ENCODE measurements at places on chromosomes 6 and 20. TPM values are rescaled to one million over a fixed set of nuclear protein-coding genes. Genes with fewer than 3 reads are reported as not detected.

DNA sequence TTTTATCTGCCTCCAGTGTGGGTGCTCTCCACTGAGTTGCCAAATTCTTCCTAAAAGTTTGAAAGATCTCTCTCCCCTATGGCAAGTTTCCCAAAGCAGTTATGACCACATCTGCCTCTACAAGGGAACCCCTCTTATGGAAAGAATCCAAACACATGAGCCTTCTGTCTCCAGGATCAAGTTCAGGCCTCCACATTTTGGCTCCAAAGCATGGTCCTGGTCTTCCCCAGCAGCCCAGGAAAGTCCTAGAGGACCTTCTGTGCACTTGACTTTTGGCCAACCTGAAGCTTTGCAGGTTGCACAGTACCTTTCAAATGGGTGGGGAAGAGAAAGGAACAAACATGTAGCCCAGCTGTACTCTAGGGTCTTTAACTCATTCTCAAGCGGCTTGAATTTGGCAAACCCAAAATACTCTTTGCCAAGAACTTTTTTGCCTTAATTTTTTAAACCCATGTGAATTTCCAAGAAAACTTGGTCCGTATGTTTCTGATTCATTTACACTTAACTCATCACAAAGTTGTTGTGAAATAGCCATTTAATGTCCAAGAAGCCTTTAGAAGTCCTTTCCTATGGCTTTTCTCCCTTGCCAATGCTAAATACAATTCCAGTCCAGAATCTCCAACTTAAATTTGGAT lies 240.1 kb upstream of the TBX18 start:
- DNase-seq, result no peak

DNA sequence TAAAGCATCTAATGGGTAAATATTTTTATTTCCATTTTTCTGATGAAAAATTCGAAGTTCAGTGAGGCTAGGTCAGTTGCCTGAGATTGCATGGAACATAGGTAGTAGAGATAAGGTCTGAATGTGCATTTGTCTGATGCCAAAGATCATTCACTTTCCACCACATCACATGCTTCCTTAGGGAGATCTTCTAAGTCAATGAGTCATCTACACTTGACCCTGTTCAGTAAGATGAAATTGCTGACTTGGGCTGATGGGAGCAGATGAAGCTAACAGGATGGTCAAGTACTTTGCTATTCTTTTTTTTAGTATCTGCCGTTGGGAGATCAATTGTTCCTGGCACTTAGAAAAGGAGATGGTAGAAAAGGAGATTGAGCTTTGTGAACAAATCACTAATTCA lies 511.3 kb downstream of the PHF3 start:
- no peak for DNase-seq

GRCh38 chr20:40104959-40105358 lies 584.1 kb downstream of the MAFB start:
- no peak for DNase-seq

GRCh38 chr6:34476921-34477320 lies 11.0 kb downstream of the PACSIN1 start:
- DNase-seq, result no peak

- DNase-seq, result no peak
Observed at GRCh38 chr6:122758927-122759334, 20.6 kb upstream of the FABP7 start.

- DNase-seq, result peak; percentile 46
Observed at GRCh38 chr20:59148701-59149493, 14.7 kb upstream of the ZNF831 start.

GRCh38 chr6:107778265-107778664 lies 45.8 kb downstream of the SCML4 start:
- no peak for DNase-seq

GRCh38 chr20:38961530-38962043 lies 557 bp upstream of the DHX35 start:
- DNase-seq, result no peak

GRCh38 chr6:131169613-131170012 lies 34.3 kb downstream of the AKAP7 start:
- DNase-seq, result no peak

- no peak for DNase-seq
Observed at GRCh38 chr6:42401613-42401951, 50.1 kb downstream of the TRERF1 start.

DNA sequence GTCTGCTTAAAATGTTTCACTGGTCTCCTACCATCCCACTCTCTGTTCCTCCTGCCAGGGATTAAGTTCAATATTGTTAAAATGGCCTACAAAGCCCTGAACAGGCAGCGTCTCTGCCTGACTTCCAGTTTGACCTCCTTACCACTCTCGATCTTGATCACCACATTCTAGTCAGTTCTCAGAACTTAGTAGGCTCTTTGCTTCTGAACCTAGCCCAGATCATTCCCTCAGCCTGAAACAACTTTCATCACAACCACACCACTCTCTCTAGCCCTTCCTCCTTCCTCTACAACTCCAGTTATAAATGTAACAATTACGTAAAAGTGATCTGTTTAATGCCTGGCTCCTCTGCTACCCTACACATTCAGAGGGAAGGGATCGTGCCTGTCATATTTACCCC lies 53.3 kb downstream of the ATG5 start:
- DNase-seq, result no peak

DNA sequence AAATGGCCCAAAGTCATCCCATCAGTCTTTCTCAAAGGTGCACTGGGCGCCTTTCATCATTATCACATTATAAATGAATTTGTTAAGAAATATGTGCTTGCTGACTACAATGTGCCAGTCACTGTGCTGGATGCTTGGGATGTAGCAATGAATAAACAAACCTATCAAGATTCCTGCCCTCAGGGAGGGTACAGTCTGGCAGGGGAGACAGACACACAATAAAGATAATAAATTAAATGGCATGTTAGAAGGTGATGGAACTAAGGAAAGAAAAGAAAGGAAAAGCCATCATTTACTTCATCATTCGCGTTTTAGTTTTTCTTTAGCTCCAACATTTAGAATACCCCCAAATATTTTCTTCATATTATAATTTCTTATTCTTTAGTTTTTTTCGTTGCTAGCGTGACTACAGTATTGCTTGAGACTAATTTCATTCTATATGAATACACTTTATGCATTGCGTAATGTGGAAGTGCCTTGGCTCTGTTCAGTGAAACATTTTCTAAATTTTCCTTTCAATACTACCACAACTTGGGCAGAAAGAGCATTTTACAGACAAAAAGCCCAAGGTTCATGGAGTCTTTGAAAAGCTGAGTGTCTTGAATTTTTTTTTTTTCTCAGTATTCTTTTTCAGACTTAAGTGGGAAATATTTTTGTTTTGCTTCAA lies 48.7 kb upstream of the CITED2 start:
- no peak for DNase-seq

DNA sequence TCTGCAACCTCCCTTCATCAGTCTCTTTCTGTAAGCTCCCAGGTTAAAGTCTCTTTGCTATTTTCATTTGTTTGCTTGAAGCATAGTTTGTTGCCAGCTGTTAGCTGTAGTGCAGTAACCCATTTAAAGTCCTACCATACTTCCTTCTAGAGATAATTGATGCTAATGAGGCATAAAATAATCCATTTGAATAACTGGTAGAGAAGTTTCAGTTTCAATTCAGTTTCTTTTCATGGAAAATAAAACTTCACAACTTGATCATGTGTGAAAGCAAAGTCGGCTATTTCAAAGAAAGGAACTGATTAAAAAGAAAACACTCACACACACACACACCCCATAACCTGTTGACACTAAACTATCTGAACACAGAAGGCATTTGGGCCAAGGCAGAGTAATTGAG lies 68.5 kb upstream of the TENT5A start:
- no peak for DNase-seq

- no peak for DNase-seq
Observed at GRCh38 chr6:169048185-169048864, 205.3 kb downstream of the THBS2 start.

DNA sequence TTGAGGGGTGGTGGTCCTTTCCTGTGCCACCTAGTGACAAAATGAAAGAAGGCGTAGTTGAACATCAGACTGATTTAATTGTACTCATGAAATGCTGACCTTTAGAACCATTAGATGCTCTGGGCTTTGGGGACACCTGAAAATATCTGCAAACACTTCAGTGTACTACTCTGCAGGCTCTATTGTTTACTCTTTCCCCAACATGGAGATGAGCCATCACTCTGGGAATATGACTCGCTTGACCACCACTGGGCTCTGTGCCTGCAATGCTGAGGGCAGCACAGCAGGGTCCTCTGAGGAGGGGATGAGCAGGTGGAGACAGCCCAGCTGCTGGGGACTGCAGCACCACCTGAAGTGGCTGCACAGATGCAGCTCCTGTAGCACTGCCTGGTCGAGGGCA lies 74.8 kb upstream of the SLC24A3 start:
- no peak for DNase-seq

DNA sequence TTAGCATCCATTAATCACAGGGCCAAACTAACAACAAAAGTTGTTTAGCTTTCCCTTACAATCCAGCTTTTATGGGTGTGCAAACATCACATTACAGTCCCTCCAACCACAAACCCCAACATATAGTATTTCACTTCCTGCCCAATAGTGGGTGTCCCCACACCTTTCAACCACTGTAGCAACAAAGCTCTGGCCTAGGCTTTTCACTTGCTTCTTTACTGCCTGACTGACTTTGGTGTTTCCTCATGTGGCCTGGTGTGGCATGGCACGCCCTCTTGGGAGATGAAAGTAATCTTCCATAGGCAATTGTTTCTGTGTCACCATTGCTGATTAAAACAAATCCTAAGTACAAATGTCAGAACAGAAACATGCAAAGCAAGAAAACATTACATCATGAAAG lies 46.3 kb downstream of the MCM8 start:
- DNase-seq, result no peak

- no peak for DNase-seq
Observed at GRCh38 chr6:65545920-65546319, 161.1 kb downstream of the EYS start.

- no peak for DNase-seq
Observed at GRCh38 chr6:37845026-37845911, 25.7 kb downstream of the ZFAND3 start.

GRCh38 chr6:47247227-47247797 lies 62.4 kb downstream of the TNFRSF21 start:
- no peak for DNase-seq

DNA sequence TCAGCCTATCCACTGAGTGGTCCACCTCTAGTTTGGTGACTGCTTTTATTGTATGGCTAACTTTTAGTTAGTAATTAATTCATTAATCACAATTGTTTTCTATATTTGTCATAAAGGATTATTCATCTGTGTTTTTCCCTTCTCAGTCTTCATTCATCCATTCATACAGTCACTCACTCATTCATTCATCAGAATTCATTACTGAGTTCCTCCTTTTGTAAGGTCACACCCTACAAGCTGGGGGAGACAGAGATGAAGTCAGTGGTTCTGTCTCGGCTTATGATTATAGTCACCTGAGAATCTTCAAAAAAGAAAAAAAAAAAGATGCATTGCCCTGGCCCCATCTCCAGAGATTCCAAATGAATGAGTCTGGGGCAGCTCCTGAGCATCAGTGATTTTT lies 257.1 kb downstream of the ADGB start:
- no peak for DNase-seq

GRCh38 chr20:51640743-51641142 lies 98.2 kb upstream of the NFATC2 start:
- DNase-seq, result no peak

DNA sequence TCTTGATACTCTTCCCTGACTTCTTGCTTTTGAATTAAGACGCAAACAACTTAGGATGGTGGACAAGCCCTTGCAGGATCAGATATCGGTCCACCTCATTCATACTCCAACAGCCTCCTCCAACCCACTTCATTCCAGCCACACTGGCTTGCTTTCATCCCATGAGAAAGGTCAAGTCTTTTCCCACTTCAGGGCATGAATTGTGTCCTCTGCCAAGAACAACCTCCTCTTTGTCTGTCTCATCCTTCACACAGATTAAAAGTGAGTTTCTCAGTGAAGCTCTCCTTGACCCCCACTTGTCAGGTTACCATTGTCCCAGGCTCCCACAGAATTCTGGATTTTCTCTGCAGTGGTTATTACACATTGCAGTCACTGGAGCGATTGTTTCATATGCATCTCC lies 91.8 kb upstream of the TGM3 start:
- DNase-seq, result no peak

DNA sequence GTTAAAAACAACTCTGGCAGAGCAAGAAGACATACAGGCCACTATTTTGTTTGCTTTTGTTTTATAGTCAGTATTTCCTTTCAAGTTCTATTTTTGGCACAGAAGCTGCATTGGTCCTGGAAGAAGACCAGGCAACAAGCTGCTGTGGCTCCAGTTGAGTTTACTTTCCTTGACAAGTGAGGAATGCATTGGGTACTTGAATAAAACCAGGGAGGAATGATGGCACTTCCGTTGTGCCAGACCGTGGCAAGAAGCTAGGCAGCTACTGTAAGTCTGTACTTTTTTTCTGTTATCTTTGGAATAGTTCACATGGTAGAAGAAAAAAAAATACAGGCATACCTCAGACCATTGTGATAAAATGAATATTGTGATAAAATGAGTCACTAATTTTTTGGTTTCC lies 66.3 kb downstream of the NCOA3 start:
- DNase-seq, result no peak

DNA sequence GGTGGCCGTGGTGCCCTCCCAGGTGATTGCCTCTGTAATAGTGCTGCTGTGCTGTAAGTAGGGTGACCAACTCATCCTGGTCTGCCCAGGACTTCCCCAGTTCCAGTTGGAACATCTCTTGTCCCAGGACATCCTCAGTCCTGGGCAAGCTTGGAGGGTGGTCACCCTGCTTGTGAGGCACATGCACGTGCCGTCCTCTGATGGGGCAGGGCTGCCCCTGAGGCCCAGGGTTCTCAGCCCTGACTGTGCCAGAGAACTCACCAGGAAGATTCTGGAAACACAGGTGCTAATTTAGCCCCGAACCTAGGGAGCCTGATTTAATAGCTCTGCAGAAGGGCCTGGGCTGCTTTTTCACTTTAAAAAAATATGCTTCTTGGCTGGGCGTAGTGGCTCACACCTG lies 120.9 kb upstream of the PHACTR3 start:
- no peak for DNase-seq

GRCh38 chr20:9441948-9442347 lies 72.4 kb upstream of the LAMP5 start:
- no peak for DNase-seq

- DNase-seq, result no peak
Observed at GRCh38 chr6:148182378-148182777, 160.3 kb upstream of the SASH1 start.

DNA sequence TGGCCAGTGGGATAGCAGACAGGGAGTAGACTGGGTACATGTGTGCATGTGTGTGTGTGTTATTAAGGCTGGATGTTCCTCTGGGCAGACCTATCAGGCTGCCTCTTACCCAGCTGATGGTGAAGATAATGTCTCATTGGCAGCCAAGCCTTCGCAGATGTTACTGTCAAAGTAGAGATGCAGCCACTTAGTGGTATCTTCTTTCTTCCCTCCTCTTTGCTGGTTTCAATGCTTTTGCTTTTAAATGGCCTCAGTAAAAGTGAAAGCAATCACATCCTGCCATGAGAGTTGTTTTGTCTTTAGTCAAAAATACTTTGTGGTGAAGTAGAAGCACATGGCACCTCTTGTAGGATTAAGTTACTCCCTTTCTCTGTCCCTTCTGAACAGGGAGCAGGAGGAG lies 57.5 kb downstream of the SNRNP48 start:
- no peak for DNase-seq

NOX3 gene
- total RNA-seq, result not detected

PCK1 gene
- 4.4 TPM for total RNA-seq

POU5F1 gene
- total RNA-seq, result 0.51 TPM

PPIL6 gene
- 4.5 TPM for total RNA-seq

OPRL1 gene
- total RNA-seq, result 0.49 TPM

CBLN4 gene
- not detected for total RNA-seq

CAGE1 gene
- total RNA-seq, result 0.11 TPM

ZNF334 gene
- total RNA-seq, result 0.57 TPM

PLEKHG1 gene
- total RNA-seq, result 10.2 TPM

MYH7B gene
- 230 TPM for total RNA-seq

RWDD1 gene
- total RNA-seq, result 72.6 TPM
